ENCODE measurements at places on chromosomes 11 and 22.

- no peak for DNase-seq
Measured at GRCh38 chr22:42704896-42705295, 15.8 kb downstream of the A4GALT start.

DNA sequence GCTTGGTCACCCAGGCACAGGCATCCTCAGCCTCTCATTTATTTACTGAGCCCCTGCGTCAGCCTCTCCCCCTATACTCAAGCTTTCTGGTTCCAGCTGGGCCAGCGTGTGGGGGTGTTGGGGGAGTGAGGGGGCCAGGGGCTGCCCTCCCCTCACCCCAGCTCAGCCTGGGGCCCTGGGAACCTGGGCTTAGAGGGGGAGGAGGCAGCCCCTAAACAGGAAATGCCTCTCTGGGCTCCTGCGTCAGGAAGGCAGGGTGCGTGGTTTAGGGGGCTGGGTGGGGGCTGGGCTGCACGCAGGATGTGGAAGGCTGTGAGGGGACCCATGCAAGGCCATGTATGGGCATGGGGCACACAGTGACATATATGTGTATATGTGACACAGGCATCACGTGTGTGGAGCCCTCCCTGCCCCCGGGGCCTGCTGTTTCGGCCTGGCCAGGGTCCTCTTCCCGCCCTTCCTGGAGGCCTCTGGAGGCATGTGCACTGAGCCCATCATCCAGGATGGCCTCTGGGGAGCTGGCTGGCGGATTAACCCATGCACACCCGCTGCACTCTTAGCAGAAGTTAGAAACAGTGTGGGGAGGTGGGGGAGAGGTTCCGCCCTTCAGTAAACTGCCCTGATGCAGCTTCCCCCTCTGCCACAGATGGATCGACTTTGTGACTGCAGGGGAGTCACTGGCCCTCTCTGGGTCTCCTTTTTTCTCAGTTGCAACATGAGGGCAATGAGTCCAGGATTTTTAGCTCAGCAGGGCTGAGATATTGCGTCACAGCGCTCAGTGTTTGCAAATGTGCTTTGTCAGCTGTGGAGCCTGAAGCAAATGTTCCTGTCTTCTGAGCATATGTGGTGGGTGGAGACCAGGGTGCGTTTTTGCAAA, 1.1 kb upstream of the CD248 start:
- no peak for DNase-seq

DNA sequence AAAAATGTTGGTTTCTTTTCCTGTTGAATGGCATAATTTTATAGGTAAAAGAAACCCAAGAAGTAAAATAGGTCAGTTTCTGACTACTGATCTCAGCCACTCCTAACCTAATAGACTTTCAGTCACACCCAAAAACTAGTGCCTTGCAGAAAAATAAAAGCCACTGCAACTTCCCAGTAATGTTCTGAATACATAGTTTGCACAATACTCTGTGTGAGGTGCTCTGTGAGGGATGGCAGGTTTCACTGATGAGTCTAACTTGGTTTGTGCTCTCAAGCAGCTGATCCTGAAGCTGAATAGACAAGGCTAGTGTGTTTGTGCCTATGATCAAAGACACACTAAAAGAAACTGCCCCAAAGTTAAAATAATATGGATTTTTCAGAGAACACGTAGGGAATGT, 758.3 kb downstream of the NELL1 start:
- no peak for DNase-seq

- no peak for DNase-seq
Measured at GRCh38 chr11:115286614-115287013, 217.6 kb downstream of the CADM1 start.

GRCh38 chr11:69918231-69918937, 99.2 kb upstream of the FGF3 start:
- peak; percentile 26 for DNase-seq

DNA sequence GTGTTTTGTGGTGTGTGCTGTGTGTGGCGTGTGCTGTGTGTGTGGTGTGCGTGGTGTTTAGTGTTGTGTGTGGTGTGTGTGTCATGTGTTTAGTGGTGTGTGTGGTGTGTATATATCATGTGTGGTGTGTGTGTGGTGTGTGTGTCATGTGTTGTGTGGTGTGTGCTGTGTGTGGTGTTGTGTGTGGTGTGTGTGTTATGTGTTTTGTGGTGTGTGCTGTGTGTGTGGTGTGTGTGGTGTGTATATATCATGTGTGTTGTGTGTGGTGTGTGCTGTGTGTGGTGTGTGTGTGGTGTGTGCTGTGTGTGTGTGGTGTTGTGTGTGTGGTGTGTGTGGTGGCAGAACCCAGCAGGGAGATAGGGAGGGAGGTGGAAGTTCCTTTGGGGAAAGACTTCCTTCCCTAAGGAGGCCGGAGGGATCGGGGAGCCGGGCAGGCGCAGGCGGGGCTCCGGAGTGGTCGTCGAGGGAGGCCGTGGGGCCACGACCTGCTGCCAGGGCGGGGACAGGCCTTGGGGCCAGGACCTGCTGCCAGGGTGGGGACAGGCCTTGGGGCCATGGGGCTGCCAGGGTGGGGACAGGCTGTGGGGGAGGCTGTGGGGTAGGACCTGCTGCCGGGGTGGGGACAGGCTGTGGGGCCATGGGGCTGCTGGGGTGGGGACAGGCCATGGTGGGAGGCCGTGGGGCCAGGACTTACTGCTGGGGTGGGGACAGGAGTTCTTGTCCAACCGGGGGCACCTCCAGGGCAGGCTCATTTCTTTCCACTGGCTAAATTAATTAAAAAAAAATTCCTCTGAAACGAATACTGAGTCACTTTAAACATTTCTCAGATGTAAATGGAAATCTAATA, 15.2 kb downstream of the PIM3 start:
- no peak for DNase-seq

DNA sequence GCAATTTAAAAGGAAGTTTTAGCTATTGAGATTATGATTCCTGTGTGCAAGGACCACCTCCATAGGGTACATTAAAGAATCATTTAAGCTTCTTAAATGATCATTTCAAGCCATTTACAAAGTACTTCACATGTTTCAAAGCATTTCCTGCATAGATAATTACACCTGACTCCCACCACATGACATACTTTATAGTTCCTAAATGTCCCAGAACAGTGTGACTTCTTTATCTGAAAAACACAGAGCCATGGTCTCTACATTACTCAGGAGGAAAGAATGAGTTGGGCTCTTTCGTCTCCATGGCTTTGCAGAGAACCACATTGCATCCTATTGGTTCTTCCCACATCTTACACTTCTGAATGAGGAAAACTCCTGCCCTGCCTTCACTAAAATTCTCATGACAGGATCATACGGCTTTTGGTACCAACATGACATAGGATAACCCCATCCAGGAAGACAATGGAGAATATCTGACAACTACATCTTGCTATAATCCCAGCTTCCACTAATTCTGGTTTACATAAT, 88.6 kb downstream of the ETS1 start:
- DNase-seq: no peak

DNA sequence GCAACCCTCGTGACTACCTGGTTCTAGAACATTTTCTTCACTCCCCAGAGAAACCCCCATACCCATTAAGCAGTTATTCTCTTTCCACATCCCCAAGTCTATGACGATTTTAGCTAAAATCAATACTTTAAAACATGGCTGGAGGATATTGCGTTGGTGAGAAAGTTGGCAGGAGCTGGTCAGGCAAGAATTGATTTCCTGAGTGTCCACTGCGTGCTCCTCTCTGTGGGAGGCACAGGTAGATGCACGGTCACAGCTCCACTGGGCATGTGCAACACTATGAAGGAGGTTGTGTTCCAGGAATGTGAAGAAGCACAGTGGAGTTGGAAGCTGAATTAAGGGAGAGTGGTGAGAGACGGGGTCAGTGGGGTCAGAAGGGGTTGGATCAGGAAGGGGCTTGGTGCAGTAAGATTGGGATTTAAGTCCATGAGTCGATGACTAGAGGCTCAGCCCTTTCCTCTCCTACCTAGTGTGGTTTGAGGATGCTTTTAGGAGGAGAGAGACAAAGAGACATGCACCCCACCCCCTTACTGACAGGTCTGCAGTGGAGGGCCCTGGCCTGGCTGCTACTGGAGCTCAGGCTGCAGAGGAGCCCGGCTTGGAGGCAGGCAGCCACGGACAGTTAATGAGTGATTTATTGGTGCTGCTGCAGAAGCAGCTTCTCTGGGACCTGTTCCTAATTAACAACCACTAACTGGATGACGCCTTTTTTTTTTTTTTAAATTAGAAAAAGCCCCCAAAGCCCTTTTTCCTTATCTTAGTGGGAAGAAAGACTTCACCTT, 395.6 kb downstream of the TENM4 start:
- no peak for DNase-seq

DNA sequence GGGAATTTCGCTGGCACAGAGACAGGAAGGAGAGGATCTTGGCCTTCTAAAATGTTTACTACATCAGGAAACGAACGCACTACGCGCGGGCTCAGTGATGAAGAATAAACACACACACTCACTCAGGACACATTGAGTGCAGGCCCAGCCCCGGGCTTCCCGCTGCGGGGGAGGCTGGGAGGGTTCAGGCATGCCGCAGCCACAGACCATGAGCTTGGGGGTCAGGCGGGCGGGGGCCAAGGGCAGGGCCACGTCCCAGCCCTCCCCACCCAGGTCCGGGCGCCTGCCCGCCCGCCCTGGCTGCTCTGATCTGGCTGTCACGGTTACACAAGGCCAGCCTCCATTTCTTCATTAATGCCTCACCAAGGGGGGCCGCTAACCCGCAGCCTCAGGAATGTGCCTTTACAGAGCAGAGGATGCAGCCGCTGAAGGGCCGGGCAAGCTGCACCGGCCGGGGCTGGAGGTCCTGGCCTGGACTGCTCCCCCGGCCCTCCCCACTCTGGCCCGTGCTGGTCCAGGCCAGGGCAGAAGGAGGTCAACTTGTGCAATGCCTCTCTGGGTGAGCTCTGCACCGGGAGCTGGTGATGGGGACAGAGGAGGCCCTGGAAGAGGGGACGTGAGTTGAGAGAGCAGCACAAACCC, 41.7 kb downstream of the IGF2 start:
- peak; percentile 53 for DNase-seq

- no peak for DNase-seq
Measured at GRCh38 chr11:11657218-11657955, 35.6 kb upstream of the GALNT18 start.

GRCh38 chr11:849951-850774, 7.5 kb downstream of the TSPAN4 start:
- no peak for DNase-seq

GRCh38 chr11:46100670-46101069, 20.6 kb downstream of the PHF21A start:
- no peak for DNase-seq

DNA sequence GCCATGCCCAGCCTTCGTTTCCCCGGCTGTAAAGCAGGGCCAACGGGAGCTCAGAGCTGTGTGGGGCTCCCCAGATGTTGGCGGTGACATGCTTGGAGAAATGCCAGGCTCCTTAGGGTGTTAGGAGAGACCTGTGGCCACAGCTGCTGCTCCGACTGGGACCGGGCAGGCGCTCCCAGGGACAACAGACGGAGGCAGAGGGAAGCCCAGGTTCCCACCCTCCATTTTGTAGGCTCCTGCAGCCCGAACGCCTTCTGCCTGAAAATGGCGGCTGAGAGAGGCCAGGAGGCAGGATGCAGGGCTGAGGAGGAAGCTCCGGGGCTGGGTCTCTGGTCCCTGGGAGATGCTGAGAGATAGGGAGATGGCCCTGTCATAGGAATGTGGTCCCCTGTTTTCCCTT, 10.0 kb downstream of the CD6 start:
- DNase-seq: no peak

- DNase-seq: no peak
Measured at GRCh38 chr22:23357053-23357452, 176.7 kb downstream of the BCR start.

DNA sequence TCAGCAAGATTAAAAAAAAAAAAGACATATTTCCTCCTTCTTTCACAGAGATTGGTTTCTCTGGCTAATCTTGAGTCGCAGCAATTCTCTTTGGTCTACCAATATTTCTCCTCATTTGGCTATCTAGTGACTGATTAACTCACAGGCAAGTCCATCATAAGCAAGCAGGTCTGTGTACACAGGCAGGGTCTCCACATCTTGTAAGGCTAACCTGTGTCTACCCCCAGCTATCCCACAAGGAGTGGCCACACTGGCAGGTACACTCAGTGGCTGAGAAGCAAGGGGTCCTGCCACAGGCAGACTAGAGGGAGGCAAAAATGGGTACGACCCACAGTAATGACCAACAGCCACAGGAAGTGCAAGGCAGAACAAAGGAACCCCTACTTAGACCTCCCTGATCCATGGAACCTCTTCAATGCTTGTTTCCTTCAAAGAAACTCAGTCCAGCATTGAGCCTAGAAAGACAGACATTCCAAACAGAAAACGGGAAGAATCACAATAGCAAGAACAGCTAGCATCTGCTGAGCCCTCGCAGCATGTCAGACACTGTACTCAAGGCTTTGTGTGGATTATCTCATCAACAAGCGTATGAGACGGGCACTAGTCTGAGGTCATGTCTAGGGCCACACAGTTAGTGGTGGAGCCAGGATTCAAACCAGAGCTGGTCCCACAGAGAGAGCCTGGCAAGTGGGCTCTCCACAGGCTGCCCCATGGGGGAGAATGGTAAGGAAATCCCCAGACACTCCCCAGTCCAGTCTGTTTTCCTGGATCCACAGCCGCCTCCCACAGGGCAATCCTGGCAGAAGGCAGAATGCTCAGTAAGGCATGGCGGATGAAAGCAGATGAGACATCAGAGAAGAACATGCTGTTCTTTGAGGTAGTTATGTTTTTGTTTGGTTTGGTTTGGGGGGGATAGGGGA, 34.3 kb downstream of the PLEKHA7 start:
- no peak for DNase-seq

DNA sequence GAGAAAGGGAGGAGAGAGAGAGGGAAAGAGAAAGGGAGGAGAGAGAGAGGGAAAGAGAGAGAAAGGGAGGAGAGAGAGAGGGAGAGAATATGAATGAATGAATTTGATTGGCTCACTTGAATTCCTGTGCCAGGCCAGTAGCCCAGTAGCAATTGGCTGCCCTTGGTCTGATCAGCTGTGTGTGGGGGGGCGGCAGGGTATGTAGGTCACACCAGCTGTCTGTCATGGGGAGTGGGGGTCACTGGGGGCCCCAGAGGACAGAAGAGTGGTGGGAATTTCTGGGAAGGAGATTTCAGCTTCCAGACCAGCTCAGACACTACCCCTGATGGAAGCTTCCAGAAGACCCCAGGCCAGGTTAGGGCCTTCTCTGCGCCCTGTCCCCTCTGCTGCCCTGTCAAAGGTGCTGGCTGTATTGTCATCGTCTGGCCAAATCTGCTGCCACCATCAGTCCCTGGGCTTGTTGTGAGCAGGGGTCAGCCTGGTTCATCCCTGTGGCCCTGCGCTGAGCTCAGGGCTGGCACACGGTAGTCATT, 21.1 kb downstream of the MPPED1 start:
- no peak for DNase-seq

- no peak for DNase-seq
Measured at GRCh38 chr11:68796801-68797200, 44.9 kb downstream of the CPT1A start.

- DNase-seq: no peak
Measured at GRCh38 chr11:131378931-131379330, 8.5 kb downstream of the NTM start.

Data from mesothelial cell of epicardium (in vitro differentiated cells).